ENCODE measurements at places on chromosomes 1 and 21. TPM values are rescaled to one million over a fixed set of nuclear protein-coding genes. Genes with fewer than 3 reads are reported as not detected.

The FMO2 gene
- total RNA-seq: not detected

The S100A2 gene
- 7,785 TPM for total RNA-seq

The GRIK1 gene
- not detected for total RNA-seq

The MACO1 gene
- total RNA-seq: 15.0 TPM

The PPIAL4G gene
- total RNA-seq: not detected

The RGS4 gene
- total RNA-seq: 0.04 TPM

The ECM1 gene
- total RNA-seq: 27.9 TPM

The PBX1 gene
- 0.86 TPM for total RNA-seq

The RCC1 gene
- total RNA-seq: 32.4 TPM

The CPT2 gene
- total RNA-seq: 22.2 TPM

The C1orf94 gene
- not detected for total RNA-seq

The OR6N1 gene
- not detected for total RNA-seq

The FCRL4 gene
- total RNA-seq: not detected

The MPZ gene
- total RNA-seq: 0.86 TPM

The SPRR2E gene
- not detected for total RNA-seq

The S100A11 gene
- total RNA-seq: 973 TPM

The CNIH3 gene
- total RNA-seq: 0.38 TPM

The HYI gene
- total RNA-seq: 97.3 TPM

The SPRR2B gene
- total RNA-seq: not detected

The TNFRSF4 gene
- total RNA-seq: not detected

The CLDN17 gene
- not detected for total RNA-seq

The CFAP74 gene
- total RNA-seq: not detected

The CYP4A11 gene
- total RNA-seq: not detected

The GJA9 gene
- total RNA-seq: 0.08 TPM

The ACBD3 gene
- total RNA-seq: 47.5 TPM

The SDE2 gene
- 12.2 TPM for total RNA-seq

The USH2A gene
- not detected for total RNA-seq

The HMCN1 gene
- total RNA-seq: 0.95 TPM

The DCST1 gene
- total RNA-seq: not detected

The TFAP2E gene
- total RNA-seq: 0.57 TPM

The SPRR2G gene
- total RNA-seq: not detected

The FCGR3A gene
- not detected for total RNA-seq

The RGS8 gene
- total RNA-seq: not detected

The FRRS1 gene
- 8.5 TPM for total RNA-seq

The KCNE2 gene
- total RNA-seq: not detected

The C1orf146 gene
- total RNA-seq: not detected
